ENCODE measurements at places on chromosomes 6 and 20.

DNA sequence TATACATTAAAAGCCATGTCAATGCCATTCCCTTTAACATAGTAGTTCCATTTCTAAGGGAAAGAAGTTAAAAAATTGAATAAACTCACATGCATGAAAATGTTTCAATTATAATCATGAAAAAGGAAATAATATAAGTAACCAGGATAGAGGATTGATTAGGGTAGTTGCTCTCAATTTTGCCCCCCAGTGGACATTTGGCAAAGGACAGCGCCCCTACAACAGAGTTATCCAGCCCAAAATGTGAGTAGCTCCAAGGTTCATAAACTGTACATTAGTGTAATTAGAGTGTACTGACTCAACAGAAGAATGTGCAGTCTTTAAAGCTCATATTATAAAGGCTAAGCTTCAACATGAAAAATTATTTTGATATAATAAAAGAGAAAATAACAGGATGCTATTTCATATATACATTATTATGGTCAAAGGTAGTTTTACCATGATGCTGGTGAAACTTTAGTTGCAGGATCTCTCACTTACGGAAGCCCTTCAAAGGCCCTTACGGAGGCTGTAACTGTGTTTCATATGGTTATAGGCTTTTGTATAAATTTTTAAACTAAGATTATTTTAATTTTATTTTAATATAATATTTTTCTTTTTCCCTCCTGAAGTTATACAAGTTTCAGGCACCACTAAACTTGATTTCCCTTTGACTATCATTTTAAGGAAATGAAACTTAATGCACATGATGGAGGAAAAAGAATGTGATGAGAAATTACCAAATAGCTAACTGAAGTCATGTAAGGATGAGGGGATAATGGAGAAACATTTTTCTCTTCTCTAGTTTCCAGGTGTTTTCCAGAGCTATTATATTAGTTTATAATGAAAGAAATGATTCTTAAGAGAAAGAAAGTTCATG lies 403.6 kb downstream of the PLCB1 start:
- no peak for DNase-seq

GRCh38 chr20:16007164-16007563 lies 566.1 kb downstream of the KIF16B start:
- no peak for DNase-seq

DNA sequence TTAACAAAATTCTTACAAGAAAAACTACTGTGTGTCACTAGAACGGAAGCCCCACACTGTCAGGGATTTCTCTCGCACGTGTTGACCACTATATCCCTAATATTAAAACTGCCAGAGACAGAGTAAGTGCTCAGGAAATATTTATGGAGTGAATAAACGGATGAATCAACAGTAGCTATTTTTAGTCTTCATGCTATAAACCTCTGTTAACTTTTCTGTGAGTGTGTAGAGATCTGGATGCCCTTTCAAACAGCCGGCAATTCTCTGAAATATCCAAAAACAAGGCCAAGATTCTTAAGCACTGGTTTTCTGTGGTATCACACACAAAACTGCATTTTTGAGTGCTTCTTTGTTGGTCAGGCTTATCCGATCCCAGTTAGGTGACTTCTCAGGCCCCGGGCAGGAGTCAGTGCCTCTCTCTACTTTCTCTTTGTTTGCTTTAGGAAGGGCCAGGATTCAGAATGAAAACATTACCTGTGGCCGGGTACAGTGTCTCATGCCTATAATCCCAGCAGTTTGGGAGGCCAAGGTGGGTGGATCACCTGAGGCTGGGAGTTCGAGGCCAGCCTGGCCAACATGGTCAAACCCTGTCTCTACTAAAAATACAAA lies 15.7 kb downstream of the ATP9A start:
- no peak for DNase-seq

DNA sequence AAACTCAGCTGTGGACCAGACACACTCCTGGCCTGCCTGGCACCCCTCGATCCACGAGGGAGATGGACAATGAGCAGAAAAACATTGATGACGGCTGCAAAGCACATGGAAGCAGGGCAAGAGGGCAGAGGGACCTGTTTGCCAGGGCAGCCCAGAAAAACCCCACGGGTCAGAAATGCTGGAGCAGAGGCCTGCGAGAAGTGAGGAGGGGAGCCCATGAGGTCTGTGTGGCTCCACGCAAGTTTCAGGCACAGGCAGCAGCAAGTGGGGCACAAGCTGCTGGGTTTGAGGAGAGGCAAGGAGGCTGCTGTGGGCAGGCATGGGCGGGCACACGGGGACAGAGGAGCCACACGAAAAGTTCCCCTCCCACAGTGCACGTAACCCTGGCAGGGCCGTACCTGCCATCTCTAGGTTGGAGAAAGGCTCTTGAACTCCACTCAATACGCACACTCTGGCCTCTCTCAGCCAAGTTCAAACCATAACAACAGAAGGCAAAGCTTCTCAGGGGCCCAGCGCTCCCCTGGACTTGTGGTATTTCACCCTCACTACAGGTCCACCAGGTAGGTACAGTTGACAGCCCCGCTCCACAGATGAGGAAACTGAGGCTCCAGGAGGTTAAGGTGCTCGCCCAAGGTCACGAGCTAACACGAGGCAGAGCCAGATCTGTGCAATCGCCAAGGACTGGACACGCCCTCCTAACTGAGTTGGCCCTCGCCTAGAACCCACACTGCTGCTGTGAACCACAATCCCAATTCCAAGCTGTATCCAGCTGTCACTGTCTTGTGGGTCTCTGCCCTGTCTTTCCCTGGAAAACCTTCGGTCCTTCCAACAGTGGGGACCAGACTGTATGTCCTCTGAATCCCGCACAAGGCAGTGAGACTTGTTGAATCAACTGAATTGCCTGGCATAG lies 108.2 kb downstream of the NOL4L start:
- no peak for DNase-seq

- no peak for DNase-seq
These were observed 165.3 kb upstream of the PREP start for GRCh38 chr6:105568142-105568541.

GRCh38 chr6:150539111-150539510 lies 60.6 kb upstream of the PLEKHG1 start:
- no peak for DNase-seq

GRCh38 chr6:144065213-144065660 lies 30.1 kb downstream of the SF3B5 start:
- no peak for DNase-seq

GRCh38 chr6:16759646-16760515 lies 1.4 kb downstream of the ATXN1 start:
- DNase-seq = no peak

- DNase-seq = no peak
These were observed 2.9 kb downstream of the RIPOR2 start for GRCh38 chr6:24932832-24933231.

DNA sequence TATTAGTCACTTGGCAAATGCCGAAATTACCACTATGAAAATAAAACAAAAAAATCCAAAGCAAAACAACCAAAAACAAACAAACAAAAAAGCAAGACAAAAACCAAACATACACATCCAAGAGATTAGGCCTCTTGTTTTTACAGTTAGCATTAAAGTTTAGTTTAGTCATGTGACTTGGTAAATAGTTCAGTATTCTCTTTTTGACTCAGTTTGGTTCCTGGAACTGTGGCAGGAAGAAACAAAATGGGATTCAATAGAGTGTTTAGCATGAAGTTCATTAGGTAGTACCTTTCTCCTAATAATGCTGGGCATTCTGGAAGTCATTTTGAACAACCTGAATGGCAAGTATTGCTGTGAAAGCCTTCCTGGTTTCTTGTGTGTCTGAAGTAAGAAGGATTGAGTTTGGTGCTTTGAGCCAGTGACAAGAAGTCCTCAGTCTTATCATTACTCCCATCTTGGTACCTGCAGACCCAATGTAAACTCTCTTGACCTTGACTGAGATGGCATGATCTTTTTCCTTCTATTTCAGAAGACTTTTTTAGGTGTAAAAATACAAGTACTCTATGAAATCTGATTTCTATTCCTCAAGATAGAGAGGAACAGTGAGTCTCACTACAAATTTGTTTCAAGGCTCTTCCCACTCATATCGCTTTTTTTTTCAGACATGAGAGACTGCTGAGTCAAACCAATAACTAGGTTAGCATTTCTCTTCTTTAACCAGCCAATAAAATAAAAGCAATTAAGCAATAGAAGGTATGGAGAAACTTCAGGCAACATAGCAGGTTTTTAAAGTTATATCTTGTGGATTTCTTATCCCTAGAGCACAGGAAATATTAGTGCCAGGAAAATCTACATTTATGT lies 223.6 kb upstream of the PREP start:
- DNase-seq = no peak
